MG63 (cell line): ENCODE measurements at places on chromosomes 1 and 21. TPM values are rescaled to one million over a fixed set of nuclear protein-coding genes. Genes with fewer than 3 reads are reported as not detected.
A peak's percentile ranks its signal among the peaks of the same experiment; 100 is the strongest.

Gene TIAM1
- total RNA-seq, result 0.42 and 2.2 TPM in 2 replicates

DNA sequence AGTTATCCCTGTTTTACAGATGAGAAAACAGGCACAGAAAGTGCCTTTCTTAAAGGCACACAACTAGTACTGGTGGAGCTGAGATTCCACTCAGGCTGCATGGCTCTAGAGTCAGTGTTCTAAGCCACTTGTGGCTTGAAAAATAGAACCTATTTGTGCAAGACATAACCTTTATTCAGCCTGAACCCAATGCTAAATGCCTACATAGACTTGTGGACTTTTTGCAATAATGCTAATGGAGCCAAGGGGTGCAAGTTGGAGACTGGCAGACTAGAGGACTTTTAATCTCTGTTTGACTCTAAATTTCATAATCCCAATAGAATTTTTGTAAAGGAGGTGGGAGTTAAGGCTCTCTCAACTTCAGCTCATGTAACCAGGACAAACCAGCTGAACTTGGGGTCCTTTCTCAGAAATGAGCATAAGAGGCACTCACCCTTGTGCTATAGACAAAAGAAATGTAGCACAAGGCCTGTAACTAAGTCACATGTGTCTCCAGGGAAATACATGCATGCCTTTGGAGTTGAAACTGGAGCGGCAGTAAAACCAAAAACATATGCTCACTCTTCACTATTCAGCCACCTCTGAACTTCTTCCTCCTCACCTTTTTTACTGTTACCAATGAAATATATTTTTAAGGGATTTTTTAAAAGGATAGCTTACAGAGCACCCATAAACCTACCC is 43.0 kb upstream of the AK4 start:
- no peak for DNase-seq

DNA sequence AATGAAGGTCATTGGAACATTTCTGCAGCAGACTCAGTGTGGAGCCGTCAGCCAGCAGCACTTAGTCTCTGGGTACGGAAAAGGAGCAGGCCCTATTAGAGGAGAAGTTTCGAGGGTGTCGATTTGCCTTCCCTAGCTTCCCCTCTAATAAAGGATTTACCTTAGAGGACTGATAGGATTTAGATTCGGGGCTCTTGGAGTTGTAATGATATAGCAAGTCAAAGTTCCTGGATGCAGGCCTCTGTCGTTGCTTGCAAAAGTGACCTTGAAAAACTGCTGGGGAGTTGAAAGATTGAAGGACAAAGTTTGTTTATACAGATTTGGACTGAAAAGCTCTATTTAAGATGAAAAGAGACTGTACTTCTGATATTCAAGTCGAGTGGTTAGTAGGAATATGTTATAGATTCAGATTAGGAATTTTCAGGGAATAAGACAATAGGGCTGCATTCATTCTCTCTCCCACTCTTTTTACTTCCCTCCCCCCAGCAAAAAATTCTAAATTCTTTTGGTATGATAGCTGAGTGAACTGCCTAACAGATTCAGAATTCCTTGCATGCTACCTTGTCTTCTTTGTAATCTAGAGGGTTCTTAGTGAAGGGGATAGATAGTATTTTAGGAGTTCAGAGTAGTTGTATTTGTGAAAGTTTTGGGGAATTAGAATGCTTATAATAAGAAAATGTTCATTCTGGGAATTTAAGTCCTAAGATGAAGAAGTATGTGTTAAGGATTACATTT is 19.2 kb downstream of the NFYC start:
- DNase-seq, result no peak

- no peak for DNase-seq
Measured at GRCh38 chr1:160211046-160211790, 6.0 kb downstream of the PEA15 start.

Gene AMY1C
- total RNA-seq, result not detected in 2 replicates

- DNase-seq, result peak; percentile 48
Measured at GRCh38 chr21:41166884-41167283, 1.1 kb upstream of the BACE2 start.

DNA sequence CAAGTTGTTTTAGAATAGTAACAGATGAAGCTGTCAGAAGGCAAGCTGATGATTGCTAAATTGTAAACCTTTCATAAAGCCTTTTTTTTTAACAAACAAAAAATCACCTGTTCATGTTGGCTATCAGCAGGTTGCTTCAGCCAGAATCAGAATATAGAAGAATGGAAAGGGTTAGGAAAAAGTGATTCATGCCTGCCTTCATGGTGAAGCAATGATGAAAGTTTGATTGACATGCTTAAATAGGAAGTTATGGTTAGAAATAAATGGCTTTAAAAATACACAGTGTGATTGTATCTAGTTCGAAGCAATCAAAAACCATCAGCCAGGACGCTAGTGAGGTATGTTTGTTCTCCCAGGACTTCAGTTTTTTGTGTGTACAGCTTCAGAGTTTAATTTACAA is 37.9 kb downstream of the GABPA start:
- DNase-seq, result no peak

- DNase-seq, result peak; percentile 20
Measured at GRCh38 chr1:167221126-167221737, 546 bp downstream of the POU2F1 start.

DNA sequence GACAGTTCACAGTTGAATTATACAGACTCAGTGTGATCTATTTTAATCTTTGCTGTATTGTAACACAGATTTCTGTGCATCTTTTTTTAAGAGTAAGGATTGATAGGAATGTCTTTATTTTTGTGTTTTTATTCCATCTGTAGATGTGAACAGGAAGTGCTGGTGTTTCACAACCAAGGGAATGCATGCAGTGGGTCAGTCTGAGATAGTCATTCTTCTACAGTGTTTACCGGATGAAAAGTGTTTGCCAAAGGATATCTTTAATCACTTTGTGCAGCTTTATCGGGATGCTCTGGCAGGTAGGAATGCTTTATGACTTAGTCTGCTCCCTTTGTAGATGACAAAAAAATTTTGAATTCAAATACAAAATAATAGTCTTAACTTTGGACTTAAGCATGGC is 84.5 kb downstream of the CC2D1B start:
- DNase-seq, result no peak

GRCh38 chr1:20411196-20411980 is 74.6 kb downstream of the CAMK2N1 start:
- DNase-seq, result peak; percentile 99

DNA sequence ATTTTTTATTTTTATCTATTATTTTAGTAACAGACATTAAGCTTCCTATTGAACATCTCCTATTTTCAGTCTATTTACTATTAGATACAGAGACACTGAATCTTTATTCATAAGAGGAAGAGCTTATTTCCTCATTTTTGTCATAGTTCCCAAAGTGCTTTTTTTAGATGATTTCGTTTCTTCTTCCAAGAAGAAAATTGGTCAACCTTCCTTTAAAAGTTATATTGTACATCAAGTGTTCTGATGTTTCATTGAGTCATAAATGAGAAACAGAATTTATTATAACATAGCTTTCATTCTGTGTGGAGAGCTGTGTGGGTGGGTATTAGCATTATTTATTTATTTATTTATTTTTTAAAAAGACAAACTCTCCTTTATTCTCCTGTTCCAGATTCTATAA is 50.6 kb upstream of the BACH1 start:
- no peak for DNase-seq
